Dermis blood vessel endothelial cell (primary cell): ENCODE measurements at places on chromosomes 12 and 14. TPM values are rescaled to one million over a fixed set of nuclear protein-coding genes. Genes with fewer than 3 reads are reported as not detected.

Gene CLEC1B
- total RNA-seq = not detected in 2 replicates

Gene YAF2
- total RNA-seq = 19.1 and 26.1 TPM in 2 replicates

Gene NR2C1
- total RNA-seq = 23.3 and 28.1 TPM in 2 replicates

Gene ASCL1
- total RNA-seq = not detected in 2 replicates

Gene CD27
- not detected in 2 replicates for total RNA-seq

Gene CLBA1
- 3.7 and 4.6 TPM in 2 replicates for total RNA-seq

DNA sequence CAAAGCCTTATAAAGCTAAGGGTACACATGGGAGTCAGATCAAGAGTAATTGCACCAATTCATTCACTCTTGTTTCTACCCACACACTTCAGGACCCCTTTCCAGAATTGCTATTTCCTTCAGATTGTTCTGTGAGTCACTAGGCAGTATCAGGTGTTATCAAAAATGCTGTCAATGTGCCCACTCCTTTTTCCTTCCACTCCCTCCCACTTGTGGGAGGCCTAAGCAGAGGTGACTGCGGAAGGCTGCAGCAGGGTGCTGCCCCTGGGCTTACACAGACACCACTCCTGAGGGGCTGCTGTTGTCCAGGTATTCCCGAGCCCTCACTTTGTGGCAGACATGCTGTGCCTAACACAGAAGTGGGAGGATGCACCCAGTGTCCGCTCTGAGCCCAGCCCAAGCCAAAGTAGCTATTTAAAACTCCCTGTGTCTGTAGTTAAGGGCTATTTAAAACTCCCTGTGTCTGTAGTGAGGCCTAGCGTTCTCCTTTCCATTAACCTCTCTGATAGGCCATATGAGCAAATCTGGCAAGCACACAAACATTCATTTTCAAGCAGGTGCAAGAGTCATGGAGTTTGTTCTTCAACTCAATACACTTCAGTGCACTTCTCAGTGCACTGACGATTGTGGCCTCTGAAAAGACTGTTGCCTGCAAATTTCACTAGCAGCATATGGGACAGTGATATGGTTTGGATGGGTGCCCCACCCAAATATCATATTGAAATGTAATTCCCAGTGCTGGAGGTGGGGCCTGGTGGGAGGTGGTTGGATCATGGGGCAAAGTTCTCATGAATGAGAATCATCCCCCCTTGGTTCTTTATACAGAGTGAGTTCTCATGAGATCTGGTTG is 117.8 kb downstream of the PHLDA1 start:
- DNase-seq = no peak

DNA sequence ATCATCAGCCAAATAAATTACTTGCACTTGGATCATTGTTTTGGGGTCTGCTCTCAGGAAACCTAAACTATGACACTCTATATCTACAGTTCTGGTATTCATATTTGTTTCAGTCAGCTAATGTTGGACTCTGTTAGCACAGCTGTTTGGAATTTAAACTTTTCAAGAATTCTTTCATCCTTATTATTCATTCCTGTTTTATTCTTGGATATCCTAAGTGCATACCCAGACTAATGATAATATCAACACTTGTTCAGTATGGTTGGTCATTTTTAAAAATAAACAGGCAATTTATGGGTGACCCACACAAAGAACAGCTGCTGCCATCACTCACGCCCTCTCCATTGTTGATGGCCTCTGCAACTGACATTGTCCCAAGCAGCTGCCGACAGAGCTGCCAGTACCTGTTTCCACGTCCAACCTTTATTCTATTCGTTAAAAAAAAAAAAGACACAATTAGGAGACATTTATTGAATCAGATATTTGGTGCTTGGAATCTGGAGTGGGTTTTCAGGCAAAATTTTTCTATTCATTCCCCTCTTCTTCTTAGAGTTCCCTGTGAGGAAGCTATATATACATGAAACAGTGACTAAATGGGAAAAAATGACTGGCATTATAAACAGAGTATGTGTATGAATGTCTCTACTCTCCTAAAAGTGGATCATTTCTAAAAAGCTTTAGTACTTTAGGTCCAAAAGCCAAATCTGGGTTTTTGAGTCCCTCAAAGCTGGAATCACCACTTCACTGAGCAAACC is 252.1 kb upstream of the NAV3 start:
- no peak for DNase-seq

- DNase-seq = no peak
Measured at GRCh38 chr12:234891-235415, 21.0 kb upstream of the SLC6A12 start.

DNA sequence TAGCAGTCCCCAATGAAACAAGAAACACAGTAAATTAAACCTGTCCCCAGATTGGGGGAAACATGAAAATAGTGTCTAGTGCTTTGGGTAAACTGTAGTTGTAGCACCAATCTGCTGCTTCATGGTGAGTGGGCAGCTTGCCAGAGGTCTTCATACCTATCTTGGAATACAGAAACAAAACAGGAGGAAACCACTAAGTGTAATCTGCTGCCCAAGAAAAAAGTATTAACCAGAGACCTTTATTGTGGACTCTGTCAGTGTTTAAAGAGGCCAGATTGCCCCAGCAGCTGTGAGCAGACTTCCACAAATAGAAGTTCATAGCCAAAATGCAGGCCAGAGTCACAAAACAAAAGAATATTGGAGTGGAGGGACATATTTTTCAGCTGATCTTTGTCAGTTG is 2.3 kb downstream of the ISCU start:
- no peak for DNase-seq

DNA sequence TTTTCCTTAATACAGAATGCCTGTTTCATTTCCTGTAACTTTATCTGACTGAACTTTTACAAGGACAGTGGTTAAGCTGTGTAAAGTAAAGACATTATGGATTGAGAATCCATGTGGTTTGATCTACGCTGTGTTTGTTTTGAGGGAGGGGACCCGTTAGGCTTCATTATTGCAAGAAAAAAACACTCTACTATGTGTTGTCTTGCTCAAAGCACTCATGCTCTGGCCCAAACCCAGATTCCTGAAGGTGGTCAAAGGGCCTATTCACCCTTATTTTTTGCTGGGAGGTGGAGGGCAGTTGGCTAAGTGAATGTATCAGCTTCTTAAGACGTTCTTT is 11.9 kb downstream of the RNF10 start:
- no peak for DNase-seq

DNA sequence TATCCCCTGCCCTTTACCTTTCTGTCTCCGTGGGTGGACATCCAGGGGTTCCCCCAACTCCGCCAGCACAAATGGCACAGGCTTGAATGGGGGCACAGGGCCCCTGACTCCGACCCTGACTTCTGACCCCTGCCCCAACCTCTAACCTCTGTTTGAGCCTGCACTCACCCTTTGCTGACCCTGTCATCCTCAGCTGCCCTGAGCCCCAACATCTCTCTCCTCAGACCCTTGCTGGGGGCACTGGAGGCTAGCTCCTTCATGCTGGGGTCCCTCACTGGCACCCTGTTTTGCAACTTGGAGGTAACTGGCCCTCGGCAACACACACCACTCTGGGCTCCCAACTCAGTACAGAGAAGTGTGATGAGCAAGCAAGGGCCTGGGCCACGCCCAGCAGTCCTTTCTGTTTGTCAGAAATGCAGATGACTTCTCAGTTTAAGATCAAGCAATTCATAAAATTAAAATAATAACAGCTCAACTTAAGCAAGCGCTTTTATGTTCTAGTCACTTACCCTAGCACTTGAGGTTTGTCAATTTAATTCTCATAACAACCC is 2.1 kb downstream of the IFI27 start:
- no peak for DNase-seq

- no peak for DNase-seq
Measured at GRCh38 chr14:90675399-90675798, 140.8 kb downstream of the TTC7B start.

DNA sequence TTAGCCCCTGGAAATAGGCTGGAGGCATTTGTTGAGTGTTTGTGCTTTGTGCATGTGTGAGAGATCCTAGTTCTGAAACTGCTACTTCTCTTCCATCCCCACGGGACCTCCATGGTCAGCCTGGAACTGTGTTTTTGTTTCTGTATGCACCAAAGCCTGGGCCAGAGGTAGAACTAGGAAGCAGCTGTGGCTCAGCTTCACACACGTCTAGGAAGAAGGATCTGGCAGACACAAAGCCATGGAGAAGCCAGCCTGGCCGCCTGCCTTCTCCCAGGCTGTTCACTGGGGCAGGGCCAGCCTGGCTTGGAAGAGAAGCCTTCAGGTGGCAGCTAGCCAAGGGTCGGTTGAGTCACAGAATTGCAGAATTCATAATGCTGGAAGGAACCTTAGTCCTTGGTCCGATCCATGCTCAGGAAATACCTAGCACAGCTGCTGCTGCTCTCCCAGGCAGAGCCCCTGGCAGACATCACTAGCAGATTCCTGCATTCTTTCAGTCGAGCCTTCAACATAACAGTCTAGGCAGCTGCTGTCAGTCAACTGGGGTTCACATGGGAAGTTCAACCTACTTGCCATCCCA is 27.0 kb downstream of the RIN3 start:
- DNase-seq = peak; percentile 100

- DNase-seq = no peak
Measured at GRCh38 chr12:68905733-68906132, 27.2 kb downstream of the CPM start.

GRCh38 chr12:121499929-121500793 is 80.7 kb downstream of the KDM2B start:
- DNase-seq = peak; percentile 79

GRCh38 chr12:47775100-47775911 is 2.3 kb downstream of the SLC48A1 start:
- DNase-seq = no peak

DNA sequence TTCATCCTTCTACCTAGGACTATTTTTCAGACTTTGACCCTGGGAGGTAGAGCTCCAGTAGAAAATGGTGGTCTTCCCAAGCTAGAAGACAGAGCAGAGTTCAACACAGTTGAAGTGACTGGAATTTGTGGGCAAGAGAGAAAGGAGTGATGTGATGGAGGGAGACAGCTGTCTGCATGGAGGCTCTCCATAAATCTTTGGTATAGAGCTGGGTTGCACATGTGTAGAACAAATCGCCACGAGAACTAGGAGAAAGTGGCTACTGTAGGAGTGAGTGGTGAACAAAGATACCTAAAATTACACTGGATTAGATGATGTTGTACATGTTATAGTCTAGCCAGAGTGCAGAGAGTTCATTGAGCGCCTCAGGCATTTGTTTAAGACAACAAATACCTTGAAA is 14.5 kb downstream of the GPR135 start:
- no peak for DNase-seq

DNA sequence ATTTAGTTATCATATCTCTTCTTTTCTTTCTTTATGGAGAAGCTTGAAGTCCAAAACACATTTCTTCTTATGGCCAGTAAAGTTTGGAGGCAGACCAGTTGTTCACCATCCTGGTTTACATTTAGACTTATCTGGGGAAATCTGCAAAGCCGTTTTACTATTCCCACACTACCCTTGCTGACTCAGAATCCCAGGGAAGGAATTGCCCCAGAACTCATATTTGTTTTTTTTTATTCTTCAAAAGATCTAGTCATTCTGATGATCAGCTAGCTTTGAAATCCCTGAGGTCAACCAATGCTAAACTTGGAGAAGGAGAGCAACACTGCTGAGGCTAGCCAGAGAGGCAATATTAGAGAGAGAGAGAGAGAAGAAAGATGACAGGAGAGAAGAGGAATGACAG is 12.3 kb upstream of the LMO3 start:
- no peak for DNase-seq

DNA sequence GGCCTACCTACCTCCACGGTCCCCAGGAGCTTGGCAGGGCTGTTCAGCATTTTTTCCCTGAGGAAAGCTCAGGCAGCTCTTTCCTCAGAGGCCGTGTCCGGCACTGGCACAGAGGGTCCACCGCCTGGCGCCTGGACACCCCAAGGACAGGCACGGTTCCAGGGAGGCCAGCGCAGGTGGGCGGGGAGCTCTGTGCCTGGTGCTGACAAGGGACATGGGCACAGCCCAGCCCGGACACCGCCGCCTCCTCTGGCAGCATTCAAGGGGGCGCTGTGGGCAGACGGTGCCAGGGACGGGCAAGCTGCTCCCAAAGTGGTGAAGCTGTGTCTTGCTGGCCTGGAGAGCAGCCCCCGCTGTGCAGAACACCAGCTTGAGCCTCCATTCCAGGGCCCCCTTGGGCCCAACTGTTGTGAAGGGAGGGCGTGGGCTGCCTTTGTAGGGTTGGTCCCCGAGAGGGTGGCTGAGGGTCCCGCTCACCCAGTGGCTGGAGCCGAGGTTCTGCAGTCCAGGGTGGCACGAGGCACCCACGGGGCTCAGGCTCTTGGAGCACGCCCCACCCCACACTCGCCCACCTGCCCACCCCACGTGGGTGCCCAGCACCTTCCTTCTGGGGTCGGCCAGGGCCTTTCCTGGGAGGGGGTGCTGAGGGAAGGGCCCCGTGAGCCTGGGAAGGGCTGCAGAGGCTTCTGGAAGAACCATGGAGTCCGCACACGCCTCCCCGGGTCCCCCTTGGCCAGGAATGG is 29.3 kb upstream of the TEX22 start:
- DNase-seq = no peak

DNA sequence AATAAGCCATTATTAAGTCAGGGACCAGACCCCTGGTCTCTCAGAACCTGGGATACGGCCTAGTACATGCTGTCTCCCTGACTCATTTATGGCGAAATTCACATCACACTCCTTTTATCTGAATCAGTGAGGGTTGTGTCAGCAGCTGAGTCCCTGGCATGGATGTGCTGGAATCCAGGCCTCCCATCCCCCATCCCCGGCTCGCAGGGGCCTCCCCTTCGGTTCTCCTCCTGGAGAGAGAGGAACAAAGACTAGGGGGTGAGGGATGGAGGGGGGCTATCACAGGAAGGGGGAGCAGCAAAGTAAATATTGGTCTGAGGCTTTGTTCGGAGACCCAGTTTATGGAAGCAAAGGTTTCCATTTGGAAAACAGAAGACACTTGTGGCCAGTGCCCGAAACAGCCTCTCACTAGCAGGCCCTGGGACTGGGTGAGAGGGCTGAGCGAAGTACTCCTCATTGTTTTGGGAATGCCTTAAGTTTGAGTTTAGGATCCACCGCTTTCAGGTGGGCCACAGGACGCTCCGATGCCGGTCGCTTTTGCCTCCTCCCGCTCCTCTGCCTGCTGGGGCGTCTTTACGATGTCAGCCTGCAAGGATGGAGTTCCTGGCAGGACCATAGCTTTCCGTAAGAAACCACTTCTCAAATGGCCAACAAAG is 145.0 kb downstream of the PRKCH start:
- DNase-seq = peak; percentile 58

DNA sequence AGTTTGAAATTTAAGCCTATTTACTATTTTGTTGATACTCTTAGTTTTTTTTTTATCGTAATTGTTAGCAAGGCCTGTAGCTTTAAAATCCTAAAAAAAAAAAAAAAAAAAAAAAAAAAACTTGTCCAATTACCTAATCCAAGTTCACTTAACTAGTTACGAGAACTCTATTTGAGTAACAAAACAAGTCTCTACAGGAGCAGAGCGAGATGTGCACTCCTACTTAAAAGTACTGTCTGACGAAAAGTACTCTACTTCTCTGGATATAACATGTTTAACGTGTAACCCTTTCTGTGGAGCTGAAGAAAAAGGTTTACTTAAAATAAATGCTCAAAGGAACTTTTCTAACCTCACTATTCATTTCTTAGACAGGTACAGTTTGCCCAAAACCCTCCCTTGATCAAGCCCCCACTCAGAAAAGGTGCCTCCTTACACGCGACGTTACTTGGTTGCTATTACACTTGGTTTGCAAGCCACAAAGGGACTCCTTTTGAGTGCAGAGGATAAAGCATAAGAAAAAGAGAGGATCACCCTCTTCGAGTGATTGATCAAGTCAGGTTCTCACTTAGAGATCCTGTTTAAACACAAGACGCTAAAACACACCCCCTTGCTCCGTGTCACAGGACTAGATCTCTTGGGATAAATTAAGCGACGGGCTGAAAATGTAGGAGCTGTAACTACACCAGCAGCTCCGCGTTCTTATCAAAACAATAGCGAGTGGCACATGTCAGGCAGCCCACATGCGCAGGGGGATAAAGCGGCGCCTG is 2.2 kb downstream of the BAZ1A start:
- DNase-seq = no peak
